ENCODE measurements at places on chromosomes 6 and 20.
A peak's percentile ranks its signal among the peaks of the same experiment; 100 is the strongest.

DNA sequence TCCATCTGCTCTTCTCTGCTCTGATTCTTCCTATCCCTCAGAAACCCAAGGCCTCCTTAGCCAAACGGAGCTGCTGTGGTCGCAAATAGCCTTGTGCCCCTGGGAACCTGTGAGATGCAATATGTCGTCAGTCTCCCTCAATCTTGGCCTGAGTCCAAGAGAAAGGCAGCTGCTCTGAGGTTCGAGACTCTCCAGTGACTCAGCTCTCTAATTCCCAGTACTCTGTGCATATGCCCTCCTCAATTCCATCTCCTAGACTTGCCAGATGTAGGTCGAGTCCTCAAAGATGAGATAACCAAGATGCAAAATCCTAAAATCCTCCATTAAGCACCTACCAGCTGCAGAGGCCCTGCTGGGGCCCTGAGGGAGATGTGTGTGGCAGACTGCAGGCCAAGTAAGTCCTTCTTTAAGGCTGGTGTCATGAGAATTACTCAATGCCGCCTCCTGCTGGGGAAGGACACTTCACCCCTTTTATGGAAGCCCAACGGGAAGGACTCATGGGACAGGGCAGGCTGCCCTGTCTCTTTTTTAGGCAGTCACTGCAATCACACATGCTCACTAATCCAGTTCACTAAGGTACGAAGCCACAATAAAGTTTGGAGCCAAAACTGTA, 28.5 kb downstream of the C6orf15 start:
- peak; percentile 67 for DNase-seq

GRCh38 chr6:108640104-108640503, 79.4 kb downstream of the FOXO3 start:
- DNase-seq = no peak

GRCh38 chr6:127900935-127901334, at the start of gene THEMIS:
TSS of gene THEMIS (minus strand) at chr6:127901058. CDS start at chr6:127900932, 126 bp downstream.
- no peak for DNase-seq

DNA sequence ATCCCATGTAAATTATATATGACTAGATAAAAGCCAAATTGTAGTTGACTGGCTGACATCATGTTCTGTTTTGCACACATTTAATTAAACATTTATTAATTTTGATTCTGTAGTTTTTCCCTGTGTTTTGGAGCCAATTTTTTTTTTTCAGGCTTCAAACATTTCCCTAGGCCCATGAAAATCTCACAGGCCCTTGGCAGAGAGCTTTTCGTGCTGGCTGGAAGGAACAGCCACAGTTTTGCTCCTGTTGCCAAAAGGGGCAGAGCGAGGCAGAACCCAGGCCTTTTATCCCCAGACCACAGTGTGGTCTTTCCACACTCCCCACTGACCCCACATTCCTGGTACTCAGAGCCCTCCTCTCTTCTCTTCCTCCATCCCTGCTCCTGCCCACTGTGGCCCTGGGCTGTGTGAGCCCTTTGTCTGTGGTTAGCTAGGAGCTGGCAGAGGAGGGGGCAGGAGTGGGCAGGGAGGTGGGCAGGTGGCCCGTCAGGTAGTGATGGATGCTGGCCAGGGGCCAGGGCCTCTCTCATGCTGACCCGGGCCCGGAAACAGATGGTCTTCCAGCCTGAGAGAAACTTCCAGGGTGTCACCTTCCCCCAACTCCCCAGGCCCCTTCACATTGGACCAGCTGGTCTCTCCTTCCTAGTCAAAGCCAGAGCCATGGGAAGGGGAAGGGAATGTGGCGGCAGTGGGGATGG, 19.4 kb upstream of the CCM2L start:
- no peak for DNase-seq

GRCh38 chr20:44909872-44910689, at the start of gene PABPC1L:
TSS of gene PABPC1L (plus strand) at chr20:44910060. CDS start at chr20:44910144, 84 bp downstream.
- DNase-seq = peak; percentile 61

DNA sequence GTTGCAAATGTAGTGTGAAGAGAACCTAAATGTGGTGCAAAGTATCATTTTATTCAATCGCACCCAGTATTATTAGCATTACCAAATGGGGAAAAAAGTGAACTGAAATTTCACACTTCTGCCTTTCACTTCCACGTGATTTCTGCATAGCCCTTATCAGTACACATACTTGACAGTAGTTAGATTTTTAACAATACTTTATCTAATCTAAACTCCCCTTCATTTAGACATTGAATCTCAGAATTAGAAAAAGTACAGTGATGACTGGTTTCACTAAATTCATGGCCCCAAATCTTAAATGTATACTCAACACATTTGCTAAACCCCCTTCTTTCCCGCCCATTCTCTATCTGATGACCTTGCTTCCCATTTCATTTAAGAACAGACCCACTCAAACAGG, 14.3 kb downstream of the STX7 start:
- no peak for DNase-seq

GRCh38 chr20:41047279-41047974, 18.8 kb downstream of the TOP1 start:
- no peak for DNase-seq

DNA sequence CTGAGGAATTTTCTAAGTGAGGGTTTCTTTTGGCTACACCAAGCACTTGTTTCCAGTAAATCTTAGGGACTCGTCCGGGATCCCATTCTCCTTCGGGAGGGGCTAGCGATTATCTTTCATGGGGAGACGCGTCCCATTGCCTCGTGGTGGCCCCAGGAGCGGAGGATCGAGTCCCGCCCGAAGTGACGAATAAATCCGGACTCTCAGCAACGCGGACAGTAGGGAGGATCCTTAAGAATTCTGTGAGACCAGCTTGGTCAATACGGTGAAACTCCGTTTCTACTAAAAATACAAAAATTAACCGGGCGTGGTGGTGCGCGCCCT, 69.1 kb upstream of the PRSS16 start:
- DNase-seq = no peak

- DNase-seq = no peak
These were observed 10.4 kb downstream of the COX7A2 start for GRCh38 chr6:75233092-75233615.

DNA sequence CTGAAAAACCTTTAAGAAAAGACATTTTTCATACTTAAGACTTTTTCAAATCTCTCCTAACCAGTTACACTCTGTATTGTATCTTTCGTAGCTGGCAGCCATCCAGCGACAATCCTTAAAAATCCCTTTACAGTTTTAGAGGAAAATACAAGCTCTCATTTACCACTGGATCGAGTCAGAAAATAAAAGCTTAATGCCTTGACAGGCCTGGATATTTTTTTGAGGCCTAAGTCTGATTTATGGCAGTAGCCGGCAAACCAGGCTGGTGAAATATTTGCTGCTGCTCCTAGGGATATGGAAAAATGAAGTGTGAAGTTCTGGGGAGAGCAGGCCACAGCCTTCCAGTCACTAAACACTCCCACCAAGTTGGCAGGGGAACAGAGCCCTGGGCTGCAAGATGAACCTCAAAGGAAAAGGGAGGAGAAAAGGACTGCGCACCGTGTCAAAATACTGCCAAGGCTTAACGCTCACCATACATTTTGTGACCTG, 213.0 kb upstream of the SUPT3H start:
- no peak for DNase-seq

DNA sequence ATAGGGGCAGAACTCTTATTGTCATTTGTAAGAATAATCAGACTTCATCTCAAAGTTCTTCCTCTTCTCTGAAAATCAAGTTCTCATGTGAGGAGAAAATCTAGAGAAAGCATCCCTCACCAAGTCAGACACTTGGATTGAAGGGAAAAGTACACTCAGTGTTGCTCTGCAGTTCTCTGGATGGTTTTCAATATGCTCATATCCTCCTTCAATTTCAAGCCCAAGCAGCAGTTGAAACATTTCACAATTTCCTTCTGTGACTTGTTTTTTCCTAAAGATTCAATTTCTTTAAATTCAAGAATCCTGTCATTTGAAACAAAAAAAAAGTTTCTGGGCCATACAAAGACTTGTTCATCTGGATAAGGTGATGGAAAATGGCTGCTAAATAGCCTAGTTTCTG, 140.2 kb upstream of the AHI1 start:
- no peak for DNase-seq

DNA sequence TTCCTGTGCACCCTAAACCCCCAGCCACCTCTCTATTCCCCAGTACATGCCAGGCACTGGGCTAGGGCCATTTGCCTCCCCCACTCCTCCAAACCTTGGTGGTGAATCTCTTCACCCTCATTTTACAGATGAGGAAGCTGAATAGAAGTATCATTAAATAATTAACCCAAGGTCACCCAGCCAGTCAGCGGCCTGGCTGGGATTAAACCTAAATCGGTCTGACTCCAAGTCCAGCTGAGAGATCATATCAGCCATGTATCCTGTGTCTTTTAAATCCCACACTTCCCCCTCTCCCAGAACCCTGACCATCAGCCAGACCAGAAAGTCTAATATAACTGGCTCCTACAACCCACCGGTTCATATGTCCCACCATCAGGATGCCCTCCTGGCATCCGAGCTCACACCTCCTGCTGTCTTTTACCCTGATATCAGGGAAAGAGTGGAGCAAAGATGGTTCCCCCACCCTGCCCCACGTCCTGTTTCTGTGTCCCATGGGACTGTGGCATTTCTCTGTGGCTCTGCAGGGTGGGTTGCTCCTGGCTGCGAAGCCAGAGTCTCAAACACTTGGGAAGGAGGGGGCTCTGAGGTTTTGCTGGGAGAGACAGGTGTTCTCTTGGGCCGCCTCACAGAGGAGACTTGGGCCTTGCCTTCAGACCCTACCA, 145.3 kb downstream of the VEGFA start:
- no peak for DNase-seq

DNA sequence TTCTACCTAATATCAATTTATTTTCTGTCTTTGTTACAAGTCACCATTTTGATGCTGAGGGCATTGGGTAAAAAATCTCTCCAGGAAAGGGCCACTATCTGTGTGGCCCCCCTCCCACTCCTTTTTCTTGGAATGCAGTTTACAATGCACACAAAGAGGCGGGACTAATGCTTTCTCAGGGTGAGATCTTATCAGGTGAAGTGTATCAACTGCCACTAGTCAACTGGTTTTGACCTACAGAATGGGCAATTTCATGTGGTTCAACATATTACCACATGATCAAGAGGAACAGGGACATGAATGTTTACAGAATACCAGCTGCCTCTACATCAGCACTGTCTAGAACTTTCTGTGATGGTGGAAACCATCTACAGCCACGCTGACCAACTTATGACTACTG, 3.7 kb downstream of the RRBP1 start:
- DNase-seq = no peak

DNA sequence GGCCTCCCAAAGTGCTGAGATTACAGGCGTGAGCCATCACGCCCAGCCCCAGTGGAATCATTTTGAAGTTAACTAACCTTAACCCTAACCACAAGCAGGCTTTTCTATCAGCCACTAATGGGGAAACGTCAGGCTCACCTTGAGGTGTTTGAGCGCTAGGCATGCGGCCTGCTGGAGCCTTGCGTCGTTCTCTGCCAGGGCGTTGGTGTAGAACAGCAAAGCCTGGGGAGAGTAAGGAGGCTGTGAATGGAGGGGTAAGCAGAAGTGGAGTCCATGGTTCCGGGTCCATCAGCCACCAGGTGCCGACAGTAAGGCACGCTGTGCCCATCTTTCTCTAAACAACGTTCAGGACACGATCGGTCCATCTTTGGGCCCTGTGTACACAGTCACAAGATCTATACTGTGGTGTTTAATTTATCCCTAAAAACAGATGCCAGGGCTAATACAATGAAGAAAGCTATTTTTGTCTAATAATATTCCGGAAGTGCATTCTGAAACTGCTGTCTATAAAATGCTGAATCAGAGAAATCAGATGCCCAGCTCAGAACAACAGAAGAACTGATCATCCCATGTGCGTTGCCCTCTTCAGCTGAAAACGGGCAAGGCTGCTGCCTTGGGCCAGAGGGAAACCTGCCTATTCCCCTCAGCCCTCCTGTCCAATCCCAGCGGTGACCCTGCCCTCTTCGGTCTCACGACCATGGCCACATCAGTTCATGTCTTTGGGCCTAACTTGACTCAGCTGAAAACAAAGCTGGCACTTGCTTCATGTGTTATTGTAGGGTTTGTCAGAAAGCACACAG, 79.6 kb downstream of the PTPN1 start:
- no peak for DNase-seq

DNA sequence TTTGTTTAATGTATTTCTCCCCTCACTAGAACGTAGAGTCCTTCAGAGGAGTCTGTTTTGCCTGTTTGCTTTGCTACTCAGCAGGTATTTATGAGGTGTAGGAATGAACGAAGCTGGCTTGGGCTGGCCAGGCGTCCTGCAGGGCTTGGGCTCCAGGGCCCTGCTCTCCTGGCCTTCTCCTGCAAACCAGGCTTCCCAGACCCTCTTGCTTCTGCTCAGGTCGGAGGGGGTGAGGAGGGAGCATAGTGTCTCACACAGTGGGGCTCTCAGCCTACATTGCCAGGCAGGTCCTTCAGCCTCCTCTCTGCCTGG, 24.6 kb upstream of the MLN start:
- DNase-seq = no peak

DNA sequence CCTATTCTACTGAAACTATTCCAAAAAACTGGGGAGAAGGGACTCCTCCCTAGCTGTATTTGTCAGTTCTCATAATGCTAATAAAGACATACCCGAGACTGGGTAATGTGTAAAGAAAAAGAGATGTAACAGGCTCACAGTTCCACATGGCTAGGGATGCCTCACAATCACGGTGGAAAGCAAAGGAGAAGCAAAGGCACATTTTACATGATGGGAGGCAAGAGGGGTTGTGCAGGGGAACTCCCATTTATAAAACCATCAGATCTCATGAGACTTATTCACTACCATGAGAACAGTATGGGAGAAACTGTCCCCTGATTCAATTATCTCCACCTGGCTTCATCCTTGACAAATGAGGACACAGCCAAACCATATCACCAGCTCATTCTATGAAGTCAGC, 111.2 kb upstream of the RIPOR2 start:
- no peak for DNase-seq

GRCh38 chr6:10589429-10589727, 68.2 kb downstream of the GCNT2 start:
- DNase-seq = no peak

DNA sequence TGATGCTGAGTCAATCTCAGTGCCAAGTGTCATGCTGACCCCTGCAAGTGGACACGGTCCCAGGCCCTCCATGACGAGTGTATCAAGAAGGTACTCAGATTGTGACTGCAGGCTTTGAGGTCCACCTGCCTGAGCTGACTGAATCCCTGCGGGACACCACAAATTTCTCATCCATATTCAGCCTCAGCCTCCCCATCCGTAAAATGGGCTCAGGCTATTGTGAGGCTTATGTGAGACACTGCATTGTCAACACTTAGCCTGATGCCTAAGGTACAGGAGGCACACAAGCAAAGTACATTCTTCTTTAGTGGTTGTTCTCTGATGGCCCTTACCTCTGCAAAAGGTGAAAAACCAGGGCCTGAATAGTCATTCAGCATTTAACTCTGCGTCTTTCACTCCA, 70.4 kb upstream of the NFATC2 start:
- no peak for DNase-seq

DNA sequence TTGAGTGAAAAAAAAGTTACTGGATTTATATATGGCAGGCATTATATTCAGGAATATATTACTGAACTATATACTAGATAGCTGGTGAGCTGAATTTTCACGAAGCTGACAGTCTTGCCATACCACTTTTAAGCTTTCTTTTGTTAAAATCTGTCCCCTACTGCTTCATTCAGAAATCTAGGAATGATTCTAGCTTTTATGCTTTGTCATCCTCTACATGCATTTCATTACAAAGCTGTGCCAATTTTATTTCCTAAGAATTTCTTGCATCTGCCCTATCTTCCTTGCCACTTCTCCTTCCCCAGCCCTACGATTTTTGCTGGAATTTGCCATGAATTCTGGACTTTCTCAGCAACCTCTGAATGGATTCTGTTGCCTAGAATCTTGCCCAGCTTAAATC, 158.5 kb upstream of the ADGRB3 start:
- DNase-seq = no peak
